Activated CD4-positive, alpha-beta T cell treated with anti-CD3 and anti-CD28 coated beads, Interleukin-2, amount 10 ng/mL, durations not matched to agents 7 days and 5 days (primary cell): ENCODE measurements at places on chromosomes 4 and X. TPM values are rescaled to one million over a fixed set of nuclear protein-coding genes. Genes with fewer than 3 reads are reported as not detected.
A peak's percentile ranks its signal among the peaks of the same experiment; 100 is the strongest.

BMX gene
- not detected for total RNA-seq

LRRC66 gene
- 0.12 TPM for total RNA-seq

GRCh38 chrX:118847676-118848075, 24.1 kb downstream of the ZCCHC12 start:
- peak; percentile 10 for DNase-seq
- H3K4me3 ChIP-seq: no peak overlapping the region
- H3K27me3 ChIP-seq: peaks cover 3% of the 10 kb centered on the region

GRCh38 chr4:1567519-1567807, 116.7 kb downstream of the FAM53A start:
- H3K4me1 ChIP-seq: peaks cover 3% of the 10 kb centered on the region
- no peaks in the 10 kb centered on the region for H3K36me3 ChIP-seq
- no peaks in the 10 kb centered on the region for H3K27me3 ChIP-seq
- no peak overlapping the region for H3K27ac ChIP-seq
- no peak for DNase-seq
- H3K4me3 ChIP-seq: no peak overlapping the region

GRCh38 chrX:136146614-136147314, 569 bp upstream of the FHL1 start:
- peak overlapping the region; percentile 81 for H3K27ac ChIP-seq
- DNase-seq: peak; percentile 8
- H3K27me3 ChIP-seq: peaks cover 8% of the 10 kb centered on the region
- H3K4me1 ChIP-seq: peaks cover 33% of the 10 kb centered on the region
- peak overlapping the region; percentile 81 for H3K4me3 ChIP-seq
- H3K36me3 ChIP-seq: peaks cover 2% of the 10 kb centered on the region

DNA sequence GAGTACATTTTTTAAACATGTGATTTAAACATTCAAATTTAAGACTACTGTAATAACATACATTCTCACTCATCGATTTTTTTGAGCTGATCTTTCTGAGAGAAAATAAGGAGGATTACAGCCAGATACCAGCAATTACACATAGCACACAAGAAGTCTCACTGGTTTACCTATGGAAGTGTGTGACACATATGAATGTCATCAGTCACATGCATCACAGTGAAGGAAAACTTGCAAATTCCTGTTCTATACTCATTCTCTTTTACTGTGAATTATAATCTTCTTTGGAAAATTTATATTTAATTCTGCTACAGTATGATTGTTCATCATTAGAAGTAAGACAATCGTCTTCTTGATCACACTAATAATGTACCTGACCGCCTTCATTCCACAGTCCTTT, 21.3 kb upstream of the BMP2K start:
- H3K36me3 ChIP-seq: no peaks in the 10 kb centered on the region
- no peak overlapping the region for H3K27ac ChIP-seq
- H3K27me3 ChIP-seq: no peaks in the 10 kb centered on the region
- H3K4me3 ChIP-seq: no peak overlapping the region
